ENCODE measurements at places on chromosomes 7 and 10. TPM values are rescaled to one million over a fixed set of nuclear protein-coding genes. Genes with fewer than 3 reads are reported as not detected.

GRCh38 chr7:121515630-121516401 lies 119.7 kb upstream of the FAM3C start:
- DNase-seq, result no peak

- no peak for DNase-seq
Measured at GRCh38 chr7:152231089-152231488, 204.7 kb downstream of the KMT2C start.

NUDT1 gene
- 8.4 TPM for total RNA-seq

GRCh38 chr7:132830941-132831340 lies 250.9 kb downstream of the CHCHD3 start:
- no peak for DNase-seq

GRCh38 chr10:68047554-68048327 lies 27.3 kb downstream of the HERC4 start:
- DNase-seq, result no peak

DNA sequence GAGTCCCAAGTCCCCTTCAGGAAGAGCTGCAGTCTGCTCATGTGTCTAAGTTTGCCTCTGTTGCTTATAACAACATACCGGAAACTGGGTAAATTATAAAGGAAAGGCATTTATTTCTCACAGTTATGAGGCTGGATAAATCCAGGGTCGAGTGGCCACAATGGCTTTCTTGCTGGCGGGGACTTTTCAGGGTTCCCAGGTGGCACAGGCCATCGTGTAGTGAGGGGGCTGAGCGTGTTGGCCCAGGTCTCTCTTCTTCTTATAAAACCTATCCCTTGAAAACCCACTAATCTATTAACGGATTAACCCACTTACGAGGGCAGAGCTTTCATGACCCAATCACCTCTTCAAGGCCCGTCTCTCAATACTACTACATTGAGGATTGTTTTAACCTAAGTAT lies 8.7 kb downstream of the VIPR2 start:
- no peak for DNase-seq
